Progenitor cell of endocrine pancreas (in vitro differentiated cells): ENCODE measurements at places on chromosomes 7 and 10.

GRCh38 chr10:117424883-117425649 is 49.8 kb upstream of the PDZD8 start:
- H3K27me3 ChIP-seq, result no peaks in the 10 kb centered on the region
- DNase-seq, result no peak
- H3K4me1 ChIP-seq, result peaks cover 16% of the 10 kb centered on the region
- no peak overlapping the region for H3K27ac ChIP-seq
- no peak overlapping the region for H3K4me3 ChIP-seq
- no peaks in the 10 kb centered on the region for H3K36me3 ChIP-seq

DNA sequence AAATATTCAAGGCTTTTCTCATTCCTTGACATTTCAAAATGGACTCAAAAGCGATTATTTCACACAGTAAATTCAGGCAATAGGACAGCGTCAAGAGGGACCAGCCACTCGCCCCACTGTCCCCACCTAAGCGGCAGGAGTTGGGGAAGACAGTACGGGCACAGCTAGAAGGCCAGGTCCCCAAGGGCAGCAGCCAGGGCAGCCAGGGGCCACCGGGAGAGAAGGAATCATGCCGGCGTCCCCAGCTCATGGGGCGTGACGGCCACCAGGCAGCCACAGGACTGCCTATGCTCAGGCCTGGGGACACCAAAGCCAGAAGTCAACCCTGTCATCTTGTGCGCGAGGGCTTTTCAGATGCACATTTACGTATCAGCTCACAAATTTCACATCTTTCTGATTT is 225.7 kb upstream of the PPP2R2D start:
- H3K27me3 ChIP-seq, result peaks cover 22% of the 10 kb centered on the region
- H3K4me3 ChIP-seq, result no peak overlapping the region
- H3K36me3 ChIP-seq, result no peaks in the 10 kb centered on the region
- H3K27ac ChIP-seq, result no peak overlapping the region
- no peaks in the 10 kb centered on the region for H3K4me1 ChIP-seq

- no peaks in the 10 kb centered on the region for H3K27me3 ChIP-seq
- peaks cover 31% of the 10 kb centered on the region for H3K4me1 ChIP-seq
- no peak overlapping the region for H3K4me3 ChIP-seq
- DNase-seq, result no peak
- no peak overlapping the region for H3K27ac ChIP-seq
- H3K36me3 ChIP-seq, result peaks cover 7% of the 10 kb centered on the region
Observed at GRCh38 chr10:34198953-34199352, 616.1 kb downstream of the PARD3 start.

DNA sequence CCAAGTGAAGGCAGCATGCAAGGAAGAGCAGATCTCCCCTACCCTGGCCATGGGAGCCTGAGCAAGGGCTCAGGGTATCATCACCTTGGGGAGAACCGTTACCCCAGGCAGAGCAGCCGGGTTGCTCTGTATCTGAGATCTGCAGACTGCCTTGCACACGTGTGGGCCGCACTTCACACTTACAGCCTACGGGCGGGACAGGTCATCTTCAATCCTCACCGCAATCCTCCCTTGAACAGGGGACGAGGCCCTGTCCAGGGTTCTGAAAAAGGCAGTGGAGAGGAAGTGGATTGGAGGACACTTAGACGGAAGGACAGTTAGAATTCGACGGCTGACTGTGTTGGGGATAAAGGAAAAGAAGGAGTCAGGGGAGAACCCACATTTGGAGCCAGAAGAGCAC is 51.4 kb downstream of the NPS start:
- H3K36me3 ChIP-seq, result no peaks in the 10 kb centered on the region
- no peak overlapping the region for H3K27ac ChIP-seq
- H3K4me3 ChIP-seq, result no peak overlapping the region
- H3K27me3 ChIP-seq, result peaks cover 53% of the 10 kb centered on the region

GRCh38 chr7:123747620-123748141 is 1.1 kb downstream of the WASL start:
- peak; percentile 37 for DNase-seq
- H3K4me3 ChIP-seq, result peak overlapping the region; percentile 99
- peak overlapping the region; percentile 99 for H3K27ac ChIP-seq
- H3K4me1 ChIP-seq, result peaks cover 55% of the 10 kb centered on the region

GRCh38 chr10:63258920-63259678 is 126.0 kb downstream of the NRBF2 start:
- H3K4me1 ChIP-seq, result peaks cover 27% of the 10 kb centered on the region
- H3K36me3 ChIP-seq, result peaks cover 20% of the 10 kb centered on the region
- no peaks in the 10 kb centered on the region for H3K27me3 ChIP-seq
- no peak for DNase-seq
- no peak overlapping the region for H3K27ac ChIP-seq
- no peak overlapping the region for H3K4me3 ChIP-seq

- H3K4me1 ChIP-seq, result no peaks in the 10 kb centered on the region
- H3K4me3 ChIP-seq, result no peak overlapping the region
- DNase-seq, result no peak
- peaks cover 5% of the 10 kb centered on the region for H3K36me3 ChIP-seq
Observed at GRCh38 chr7:99385564-99385963, 11.0 kb downstream of the ARPC1B start.

- no peak for DNase-seq
- H3K4me3 ChIP-seq, result no peak overlapping the region
- peaks cover 5% of the 10 kb centered on the region for H3K4me1 ChIP-seq
- H3K27ac ChIP-seq, result no peak overlapping the region
Observed at GRCh38 chr10:117617659-117618058, 75.1 kb downstream of the EMX2 start.

- DNase-seq, result no peak
- peaks cover 7% of the 10 kb centered on the region for H3K4me1 ChIP-seq
- no peak overlapping the region for H3K27ac ChIP-seq
Observed at GRCh38 chr7:33186192-33186591, 56.8 kb downstream of the BBS9 start.

DNA sequence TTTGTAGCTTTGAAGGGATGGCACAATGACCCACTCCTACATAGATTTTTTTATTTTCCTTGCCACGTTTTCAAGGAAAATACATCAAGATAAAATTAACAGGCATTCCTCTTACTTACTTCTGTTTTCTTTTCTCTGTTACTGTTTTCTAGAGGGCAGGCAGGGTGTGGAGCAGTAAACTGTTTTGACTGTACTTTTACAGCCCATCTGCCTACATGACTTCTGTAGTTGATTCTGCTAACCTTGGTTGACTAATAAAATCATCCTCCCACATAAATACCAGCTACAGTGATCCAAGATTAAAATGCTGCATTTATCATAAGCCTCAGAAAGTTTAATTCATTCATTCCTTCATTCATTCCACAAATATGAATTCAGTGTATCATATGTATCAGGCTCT is 158.5 kb downstream of the TRIL start:
- H3K4me3 ChIP-seq, result no peak overlapping the region
- H3K27ac ChIP-seq, result no peak overlapping the region
- DNase-seq, result no peak
- H3K27me3 ChIP-seq, result peaks cover 4% of the 10 kb centered on the region

GRCh38 chr10:9075420-9075819 is 1020.9 kb downstream of the GATA3 start:
- DNase-seq, result no peak
- no peak overlapping the region for H3K4me3 ChIP-seq
- no peak overlapping the region for H3K27ac ChIP-seq
- H3K36me3 ChIP-seq, result no peaks in the 10 kb centered on the region
- no peaks in the 10 kb centered on the region for H3K4me1 ChIP-seq

DNA sequence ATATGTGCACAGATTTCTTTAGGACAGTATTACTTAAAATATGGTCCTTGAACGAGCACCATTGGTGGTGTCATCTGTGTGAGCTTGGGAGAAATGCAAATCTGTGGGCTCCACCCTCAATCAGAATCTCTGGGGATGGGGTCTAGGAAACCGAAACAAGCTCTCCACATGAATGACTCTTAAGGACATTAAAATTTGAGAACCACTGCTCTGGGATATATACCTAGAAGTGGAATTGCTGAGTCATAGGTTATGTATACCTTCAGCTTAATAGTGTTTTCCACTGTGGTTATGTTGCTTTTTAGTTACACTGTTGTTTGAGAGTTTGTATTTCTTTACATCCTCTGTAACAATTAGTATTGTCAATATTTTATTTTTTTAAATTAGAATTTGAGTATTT is 24.0 kb downstream of the ZNRF2 start:
- no peaks in the 10 kb centered on the region for H3K27me3 ChIP-seq
- H3K27ac ChIP-seq, result no peak overlapping the region
- no peaks in the 10 kb centered on the region for H3K36me3 ChIP-seq
- no peak for DNase-seq
- peaks cover 42% of the 10 kb centered on the region for H3K4me1 ChIP-seq

- H3K4me1 ChIP-seq, result peaks cover 6% of the 10 kb centered on the region
- DNase-seq, result no peak
- no peak overlapping the region for H3K27ac ChIP-seq
Observed at GRCh38 chr7:40232242-40232893, 97.6 kb downstream of the SUGCT start.

- H3K36me3 ChIP-seq, result no peaks in the 10 kb centered on the region
- peaks cover 30% of the 10 kb centered on the region for H3K4me1 ChIP-seq
Observed at GRCh38 chr7:159012353-159013069, 132.2 kb downstream of the VIPR2 start.

DNA sequence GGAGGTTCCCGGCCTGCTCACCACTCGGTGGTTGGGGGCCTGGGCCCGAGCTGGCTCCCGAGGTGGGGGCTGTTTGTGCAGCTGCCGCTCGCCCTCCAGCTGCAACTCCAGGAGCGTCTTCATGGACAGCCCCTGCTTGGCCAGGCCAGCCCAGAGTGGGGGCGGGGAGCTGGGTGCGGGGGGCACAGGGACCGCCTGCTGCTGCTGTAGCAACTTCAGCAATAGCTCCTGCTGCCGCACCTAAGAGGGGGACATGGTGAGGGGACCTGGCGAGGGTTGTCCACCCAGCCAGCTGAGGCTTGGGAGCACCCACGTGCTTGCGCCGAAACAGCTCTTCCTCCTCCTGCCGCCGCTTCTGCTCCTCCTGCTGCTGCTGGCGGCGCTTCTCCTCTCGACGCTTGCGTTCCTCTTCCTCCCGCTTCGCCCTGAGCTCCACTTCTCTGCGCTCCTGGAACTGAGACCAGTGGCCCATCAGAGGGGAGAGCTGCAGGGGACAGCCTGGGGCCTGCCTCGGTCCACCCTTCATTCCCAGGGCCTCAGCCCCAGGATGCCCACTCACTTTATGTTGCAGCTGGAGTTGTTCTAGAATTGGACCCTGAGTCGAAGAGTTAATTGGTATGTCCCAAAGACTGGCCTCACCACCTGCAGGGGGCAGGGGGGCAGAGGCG is 9.6 kb downstream of the GNB2 start:
- peaks cover 8% of the 10 kb centered on the region for H3K36me3 ChIP-seq
- no peak for DNase-seq
- H3K27me3 ChIP-seq, result no peaks in the 10 kb centered on the region
- H3K4me1 ChIP-seq, result no peaks in the 10 kb centered on the region
- H3K4me3 ChIP-seq, result no peak overlapping the region
- H3K27ac ChIP-seq, result no peak overlapping the region

GRCh38 chr7:134818613-134819345 is 39.3 kb downstream of the CALD1 start:
- no peak overlapping the region for H3K4me3 ChIP-seq
- H3K27ac ChIP-seq, result no peak overlapping the region
- no peaks in the 10 kb centered on the region for H3K36me3 ChIP-seq
- H3K27me3 ChIP-seq, result no peaks in the 10 kb centered on the region
- peaks cover 1% of the 10 kb centered on the region for H3K4me1 ChIP-seq

DNA sequence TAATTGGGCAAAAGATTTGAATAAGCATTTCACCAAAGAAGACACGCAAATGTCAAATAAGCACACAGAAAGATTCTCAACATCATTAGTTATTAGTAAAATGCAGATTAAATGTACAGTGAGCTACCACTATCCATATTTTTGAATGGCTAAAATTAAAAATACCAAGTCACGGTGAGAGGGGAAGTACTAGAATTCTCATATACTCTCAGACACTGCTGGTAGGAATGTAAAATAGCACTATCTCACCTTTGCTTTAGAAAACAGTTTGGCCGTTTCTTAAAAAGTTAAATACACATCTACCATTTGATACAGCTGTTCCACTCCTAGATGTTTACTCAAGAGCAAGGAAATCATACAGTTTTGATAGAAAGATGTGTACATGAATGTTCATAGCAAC is 115.8 kb upstream of the CELF2 start:
- peaks cover 48% of the 10 kb centered on the region for H3K27me3 ChIP-seq
- no peak overlapping the region for H3K27ac ChIP-seq
- H3K4me3 ChIP-seq, result no peak overlapping the region
- DNase-seq, result no peak
- H3K36me3 ChIP-seq, result no peaks in the 10 kb centered on the region
- H3K4me1 ChIP-seq, result no peaks in the 10 kb centered on the region

- no peak for DNase-seq
- no peaks in the 10 kb centered on the region for H3K4me1 ChIP-seq
- H3K27ac ChIP-seq, result no peak overlapping the region
- H3K27me3 ChIP-seq, result no peaks in the 10 kb centered on the region
Observed at GRCh38 chr10:118974951-118975350, 54.6 kb upstream of the NANOS1 start.

GRCh38 chr10:104317726-104318299 is 20.5 kb downstream of the ITPRIP start:
- peaks cover 4% of the 10 kb centered on the region for H3K36me3 ChIP-seq
- H3K27ac ChIP-seq, result no peak overlapping the region
- no peaks in the 10 kb centered on the region for H3K27me3 ChIP-seq
- no peak for DNase-seq
- no peak overlapping the region for H3K4me3 ChIP-seq
- H3K4me1 ChIP-seq, result no peaks in the 10 kb centered on the region

- H3K4me3 ChIP-seq, result no peak overlapping the region
- no peak for DNase-seq
- no peaks in the 10 kb centered on the region for H3K27me3 ChIP-seq
- peaks cover 1% of the 10 kb centered on the region for H3K36me3 ChIP-seq
Observed at GRCh38 chr7:94313926-94314325, 80.8 kb upstream of the COL1A2 start.

DNA sequence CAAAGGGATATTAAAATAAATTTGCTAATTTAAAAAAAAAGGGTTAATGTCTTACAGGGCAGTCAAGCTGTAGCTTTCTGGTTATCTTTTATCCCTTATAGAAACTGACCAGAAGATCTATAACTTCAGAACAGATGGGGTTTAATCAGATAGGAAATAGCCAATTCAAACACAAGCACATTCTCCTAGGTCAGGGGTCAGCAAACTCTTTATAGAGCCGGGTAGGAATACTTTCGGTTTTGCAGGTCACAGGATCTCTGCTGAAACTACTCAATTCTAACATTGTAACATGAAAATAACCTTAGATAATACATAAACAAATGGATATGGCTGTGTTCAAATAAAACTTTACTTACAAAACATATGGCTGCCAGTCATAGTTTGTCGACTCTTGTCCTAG is 479.8 kb downstream of the ADRA2A start:
- H3K4me3 ChIP-seq, result no peak overlapping the region
- no peak overlapping the region for H3K27ac ChIP-seq
- H3K27me3 ChIP-seq, result no peaks in the 10 kb centered on the region
- H3K36me3 ChIP-seq, result no peaks in the 10 kb centered on the region

DNA sequence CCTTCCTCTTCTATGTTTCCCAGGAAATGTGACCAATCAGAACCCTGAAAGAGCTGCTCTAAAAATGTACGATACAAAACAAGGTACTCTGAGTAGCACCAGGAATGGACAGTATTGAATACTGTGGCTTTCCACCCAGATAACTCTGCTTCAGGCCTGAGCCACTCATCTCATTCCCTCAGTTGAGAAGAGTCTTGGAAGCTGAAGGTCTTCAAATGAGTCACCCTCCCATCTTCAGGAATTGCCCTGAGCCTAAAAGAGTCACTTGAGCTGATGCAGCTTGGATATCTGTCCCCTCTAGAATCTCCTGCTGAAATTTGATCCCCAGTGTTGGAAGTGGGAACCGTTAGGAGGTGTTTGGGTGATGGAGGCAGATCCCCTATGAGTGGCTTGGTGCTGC is 210.4 kb downstream of the DGKI start:
- DNase-seq, result no peak
- H3K4me3 ChIP-seq, result no peak overlapping the region
- no peak overlapping the region for H3K27ac ChIP-seq
